GM23248 (cell line): ENCODE measurements at places on chromosomes 12 and 14. TPM values are rescaled to one million over a fixed set of nuclear protein-coding genes. Genes with fewer than 3 reads are reported as not detected.
A peak's percentile ranks its signal among the peaks of the same experiment; 100 is the strongest.

DNA sequence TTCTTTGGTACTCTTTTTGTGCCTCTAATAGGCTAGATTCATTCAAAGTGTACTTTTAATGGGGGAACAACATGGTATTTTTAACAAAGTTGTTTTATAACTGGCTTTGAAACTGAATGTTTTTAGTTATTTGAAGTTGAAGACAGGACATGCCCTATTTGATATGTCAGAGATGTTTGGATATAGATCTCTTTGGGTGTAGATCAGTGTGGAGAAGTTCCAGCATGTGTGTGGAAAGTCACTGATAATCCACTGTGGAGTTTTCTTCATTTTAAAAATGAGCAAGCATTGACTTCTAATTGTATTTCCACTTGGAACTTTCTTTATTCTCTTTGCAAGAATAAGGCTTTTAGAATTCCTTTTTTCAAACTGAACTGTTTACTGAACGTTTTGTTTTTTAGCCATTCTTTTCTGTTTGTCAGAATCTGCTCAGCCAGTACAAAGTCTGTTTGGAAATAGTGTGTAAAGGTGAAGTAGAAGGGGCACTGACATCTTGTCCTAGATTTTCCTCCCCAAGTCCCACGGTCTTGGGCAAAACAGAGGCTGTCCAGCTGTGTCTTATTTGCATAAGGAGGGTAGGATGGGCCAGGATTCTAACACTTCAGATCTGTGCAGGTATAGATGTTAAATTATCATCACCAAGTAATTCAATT lies 35.0 kb downstream of the TDP1 start:
- DNase-seq: no peak

DNA sequence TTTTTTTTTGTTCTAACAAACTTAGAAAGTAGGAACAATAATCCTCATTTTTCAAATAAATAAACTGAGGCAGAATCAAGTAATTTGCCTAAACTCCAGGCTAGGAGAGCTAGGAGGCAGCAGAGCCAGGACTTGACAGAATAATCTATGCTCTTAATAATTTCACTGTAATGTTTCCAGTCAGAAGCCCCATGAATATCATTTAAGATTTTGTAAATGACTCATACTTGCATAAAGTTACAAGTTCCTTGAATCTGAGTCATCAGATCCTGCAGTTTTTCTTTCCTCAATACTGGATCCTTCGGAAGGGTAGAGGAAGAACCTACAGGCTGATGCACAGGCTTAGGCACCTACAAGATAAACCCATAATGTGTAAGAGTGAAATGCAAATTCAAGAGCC lies 29.0 kb downstream of the CAPRIN2 start:
- DNase-seq: peak; percentile 86

DNA sequence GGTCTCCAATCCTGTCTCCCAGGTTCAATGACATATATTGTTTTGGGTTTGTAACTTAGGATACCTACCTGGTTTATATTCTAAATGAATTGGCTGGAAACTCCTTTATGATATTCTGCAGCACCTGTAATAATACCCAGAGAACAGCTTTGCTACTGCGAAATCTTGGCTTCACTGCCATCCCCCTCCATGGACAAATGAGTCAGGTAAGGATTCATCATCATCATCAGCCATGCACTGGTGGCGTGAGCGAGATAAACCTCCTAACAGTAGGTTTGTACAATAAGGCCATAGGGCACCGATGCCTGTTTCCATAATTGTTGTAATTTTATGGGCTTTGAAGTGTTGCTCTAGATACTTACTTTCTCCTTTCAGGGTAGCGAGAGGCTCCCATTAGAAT lies 10.7 kb downstream of the DDX47 start:
- no peak for DNase-seq

DNA sequence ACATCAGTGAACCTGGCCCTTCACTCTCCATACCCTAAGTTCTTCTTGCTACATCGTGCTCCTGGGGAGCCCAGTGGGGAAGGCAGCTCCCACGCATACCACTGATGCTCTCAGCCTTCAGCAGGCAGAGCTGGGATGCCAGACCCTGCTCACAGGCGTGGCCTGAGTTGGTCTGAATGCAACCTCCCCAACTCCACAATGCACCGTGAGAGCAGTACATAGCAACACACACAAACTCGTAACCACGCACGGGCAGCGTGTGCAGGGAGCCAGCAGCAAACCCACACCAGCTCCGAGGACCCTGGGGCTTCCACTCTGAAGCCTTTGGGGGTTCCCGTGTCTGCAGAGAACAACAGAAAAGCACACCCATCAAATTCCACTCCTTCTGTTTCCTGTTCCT lies 37.3 kb downstream of the ANO2 start:
- no peak for DNase-seq

DNA sequence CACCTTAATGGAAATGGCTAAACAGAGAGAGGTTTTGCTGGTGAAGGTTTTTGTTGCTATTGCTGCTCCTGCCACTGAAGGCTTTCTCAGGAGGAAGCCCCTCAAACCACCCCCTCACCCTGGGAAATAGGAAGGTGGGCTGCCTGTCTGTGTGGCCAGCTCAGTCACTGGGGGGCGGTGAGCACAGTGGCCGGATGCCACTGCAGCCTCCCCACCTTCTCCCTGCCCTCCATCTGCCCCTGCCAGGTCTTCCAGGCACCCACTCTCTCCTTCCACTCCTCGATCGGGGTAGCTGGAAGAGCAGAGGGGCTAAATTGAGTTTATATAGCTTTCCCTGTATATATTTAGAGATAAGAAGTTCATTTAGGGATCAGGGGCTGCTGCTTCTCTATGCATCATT lies 80.8 kb downstream of the PAPOLA start:
- DNase-seq: no peak

RGS6 gene
- not detected in 2 replicates for total RNA-seq

MUCL1 gene
- total RNA-seq: not detected in 2 replicates

DNA sequence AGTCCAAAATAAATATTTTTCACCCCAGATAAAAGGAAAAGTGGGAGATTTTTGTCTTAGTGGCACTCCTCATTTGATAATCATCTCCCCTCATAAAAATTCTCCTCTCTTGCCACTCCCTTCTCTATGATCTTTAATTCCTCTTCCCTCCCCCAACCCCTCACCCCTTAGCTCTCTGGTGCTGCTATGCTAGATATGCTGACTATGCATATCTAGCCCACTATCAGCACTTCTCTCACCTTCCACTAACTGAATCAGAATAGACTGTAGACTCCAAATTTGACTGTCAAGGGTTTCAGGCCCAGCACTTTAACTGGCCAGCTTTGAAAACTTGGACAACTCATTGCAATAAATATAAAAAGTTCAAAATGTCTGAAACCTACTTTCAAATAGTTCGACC lies 254.2 kb downstream of the ETNK1 start:
- no peak for DNase-seq

DNA sequence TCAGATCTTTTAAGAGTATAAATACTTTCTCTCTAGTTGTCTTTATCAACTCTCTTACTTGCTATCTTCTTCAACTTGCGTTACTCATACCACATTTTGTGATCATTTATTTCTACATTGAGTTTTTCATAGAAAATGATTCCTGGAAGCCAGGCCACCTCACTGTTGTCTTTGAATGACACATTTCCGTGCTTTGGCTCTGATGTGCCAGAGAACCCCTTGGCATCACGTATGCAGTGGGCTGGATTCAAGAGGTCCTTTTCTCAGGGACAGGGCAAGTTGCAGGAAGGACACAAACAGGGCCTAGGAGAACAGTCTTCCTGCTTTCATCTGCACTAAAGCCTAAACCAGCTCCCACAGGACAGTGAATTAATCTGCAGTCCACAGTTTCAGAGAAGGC lies 70.3 kb upstream of the PYGL start:
- peak; percentile 42 for DNase-seq

GRCh38 chr12:65466911-65467310 lies 188.4 kb downstream of the MSRB3 start:
- no peak for DNase-seq

KRT74 gene
- total RNA-seq: not detected in 2 replicates

DNA sequence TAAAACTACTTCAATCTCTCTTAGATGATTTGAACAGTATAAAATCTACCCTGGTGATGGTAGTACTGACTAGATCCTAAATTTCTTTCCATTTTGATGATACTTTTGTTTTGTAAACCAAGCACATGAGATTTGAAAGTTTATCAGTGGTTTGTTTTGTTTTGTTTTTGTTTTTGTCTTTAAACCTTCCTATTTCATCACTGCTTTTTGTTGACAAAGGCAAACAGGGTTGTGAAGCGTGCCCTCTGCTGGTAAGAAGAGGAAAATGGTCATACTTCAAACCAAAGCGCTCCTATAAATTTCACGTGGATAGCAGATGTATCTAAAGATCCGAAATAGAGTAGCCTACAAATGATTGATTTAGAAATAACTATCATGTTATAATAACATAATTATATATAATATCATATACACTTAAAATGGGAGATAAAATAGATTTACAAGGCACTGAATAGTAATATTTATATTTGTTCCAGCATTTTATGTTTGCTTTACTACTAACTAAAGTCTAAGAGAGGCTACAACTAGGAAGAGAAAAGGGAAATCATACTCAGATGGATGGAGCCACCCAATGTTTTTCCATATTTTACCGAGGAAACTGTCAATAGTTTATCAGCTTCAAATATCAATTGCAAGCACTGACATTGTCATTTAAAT lies 254.0 kb upstream of the USP15 start:
- peak; percentile 58 for DNase-seq

CLEC4E gene
- not detected in 2 replicates for total RNA-seq

MYBPC1 gene
- total RNA-seq: not detected in 2 replicates

DNA sequence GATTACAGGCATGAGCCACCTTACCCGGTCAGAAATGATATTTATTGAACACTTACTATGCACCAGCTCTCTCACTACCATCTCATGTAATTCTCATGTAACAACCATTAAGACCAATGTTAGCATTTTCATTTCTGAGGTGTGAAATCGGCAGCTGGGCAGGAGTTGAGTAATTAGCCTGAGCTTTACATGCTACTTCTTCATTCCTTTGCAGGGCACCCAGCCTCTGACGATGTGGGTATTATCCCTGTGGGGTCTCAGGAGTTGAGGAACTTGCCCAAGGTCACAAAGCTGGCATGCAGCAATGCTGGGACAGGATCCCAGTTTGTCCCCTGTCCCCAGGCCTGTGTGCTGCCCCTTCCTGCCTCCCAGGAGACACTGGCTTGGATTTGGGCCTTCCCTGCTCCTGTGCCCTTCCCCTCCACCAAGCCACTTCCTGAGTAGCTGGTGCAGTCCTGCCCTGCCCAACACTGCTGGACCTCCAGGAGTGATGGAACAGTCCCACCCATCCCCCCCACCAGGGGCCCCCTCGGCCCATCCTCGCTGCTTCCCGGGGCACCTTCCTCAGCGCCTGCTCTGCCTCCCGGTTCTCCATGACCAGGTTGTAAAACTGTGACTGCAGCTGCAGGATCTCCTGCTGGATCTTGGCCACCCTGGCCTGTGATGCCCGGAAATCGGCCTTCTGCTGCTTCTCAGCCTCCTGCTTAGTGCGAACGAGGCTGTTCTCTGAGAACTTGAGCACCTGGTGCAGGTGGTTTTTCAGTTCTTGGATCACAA lies 14.7 kb downstream of the RITA1 start:
- no peak for DNase-seq
